ENCODE measurements at places on chromosomes 1 and 21. TPM values are rescaled to one million over a fixed set of nuclear protein-coding genes. Genes with fewer than 3 reads are reported as not detected.
A peak's percentile ranks its signal among the peaks of the same experiment; 100 is the strongest.

DNA sequence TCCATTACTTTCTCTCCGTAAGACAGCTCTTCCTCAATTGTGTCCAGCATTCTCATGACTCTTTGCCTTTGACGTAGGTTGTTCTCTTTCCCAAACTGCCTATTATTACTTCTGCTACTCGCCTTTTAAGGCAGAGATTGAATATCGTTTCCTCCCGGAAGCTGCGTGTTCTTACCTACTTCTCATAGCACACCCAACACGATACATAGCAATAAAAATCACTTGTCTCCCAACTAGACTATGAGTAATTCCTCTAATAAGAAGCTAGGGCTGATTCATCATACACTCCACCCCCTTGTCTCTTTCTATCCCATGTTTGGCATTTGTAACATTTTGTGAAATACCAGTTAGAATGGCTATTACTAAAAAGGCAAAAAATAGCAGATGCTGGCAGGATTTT lies 55.8 kb upstream of the SGIP1 start:
- no peaks in the 10 kb centered on the region for H3K27me3 ChIP-seq
- H3K36me3 ChIP-seq: no peaks in the 10 kb centered on the region
- no peaks in the 10 kb centered on the region for H3K4me1 ChIP-seq

DNA sequence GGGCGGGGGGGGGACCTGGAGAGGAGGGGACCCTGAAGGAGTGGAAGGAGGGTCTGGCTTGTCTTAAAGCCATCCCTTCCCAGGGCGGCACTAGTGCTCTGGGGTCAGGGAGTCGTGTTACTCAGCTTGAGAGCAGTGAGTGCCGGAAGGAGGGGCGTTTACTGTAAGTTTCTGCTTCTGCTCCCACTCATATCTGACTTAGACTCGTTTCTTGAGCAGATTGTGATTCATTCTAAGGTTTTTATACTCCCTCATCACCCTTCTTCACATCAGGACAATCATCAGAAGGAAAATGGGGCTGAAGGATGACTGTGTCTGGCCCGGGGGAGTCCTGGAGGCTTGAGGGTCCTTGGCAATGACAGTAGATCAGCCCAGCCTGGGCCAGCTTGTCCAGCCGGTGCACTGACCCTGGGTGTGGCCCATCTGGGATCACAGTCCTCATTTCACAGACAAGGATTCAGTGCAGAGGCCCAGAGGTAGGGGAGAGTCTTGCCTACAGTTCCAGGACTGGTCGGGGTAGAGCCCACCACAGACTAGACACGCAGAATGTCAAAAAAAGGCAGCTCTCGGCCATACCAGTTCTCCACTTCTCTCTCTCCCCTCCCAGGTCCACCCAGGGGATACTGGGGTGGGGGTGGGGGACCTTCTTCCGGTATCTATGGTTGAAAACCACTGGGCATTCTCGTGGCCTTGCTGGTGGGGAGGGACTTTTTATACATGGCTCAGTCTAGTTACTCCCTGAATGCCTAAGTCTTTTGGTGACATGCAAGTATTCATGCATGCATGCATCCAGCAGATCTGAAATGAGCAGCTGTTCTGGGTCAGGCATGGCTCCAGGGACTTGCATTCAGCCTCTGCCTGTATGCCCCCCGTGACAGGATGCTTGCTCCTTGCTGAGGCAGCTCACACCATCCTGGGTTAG lies 5.1 kb downstream of the TNFRSF8 start:
- H3K27ac ChIP-seq: no peak overlapping the region
- H3K27me3 ChIP-seq: peaks cover 2% of the 10 kb centered on the region
- no peak overlapping the region for H3K4me3 ChIP-seq
- DNase-seq: no peak
- H3K36me3 ChIP-seq: no peaks in the 10 kb centered on the region

Gene PPCS
- total RNA-seq: 72.7 TPM

DNA sequence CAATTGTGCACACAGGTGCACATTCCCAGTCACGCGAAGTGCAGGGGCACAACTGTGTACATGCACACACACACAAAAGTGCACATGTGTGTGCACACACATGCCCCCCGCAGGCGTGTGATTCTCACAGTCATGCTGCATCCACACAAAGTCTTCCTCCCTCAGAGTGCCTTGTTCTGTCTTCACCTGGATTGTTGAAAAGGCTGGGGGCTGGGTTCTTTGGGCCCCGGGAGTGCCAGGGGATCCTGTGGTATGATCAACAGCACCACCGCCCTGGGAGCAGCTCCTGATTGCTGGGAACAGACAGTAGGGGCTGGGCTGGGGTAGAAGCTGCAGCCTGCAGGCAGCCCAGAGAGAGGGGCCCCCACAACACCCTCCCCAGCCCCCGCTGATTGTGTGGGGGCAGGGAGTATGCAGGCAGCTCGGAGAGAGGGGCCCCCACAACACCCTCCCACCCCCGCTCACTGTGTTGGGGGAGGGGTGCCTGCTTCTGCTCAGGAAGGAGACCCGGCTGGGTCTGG lies 3.4 kb downstream of the COL18A1 start:
- DNase-seq: no peak
- H3K4me3 ChIP-seq: peak overlapping the region; percentile 60
- no peaks in the 10 kb centered on the region for H3K36me3 ChIP-seq
- peak overlapping the region; percentile 96 for H3K27ac ChIP-seq
- no peaks in the 10 kb centered on the region for H3K27me3 ChIP-seq
- H3K4me1 ChIP-seq: peaks cover 59% of the 10 kb centered on the region

Gene SH2D1B
- total RNA-seq: not detected

GRCh38 chr1:177315261-177315660 lies 144.5 kb downstream of the BRINP2 start:
- no peaks in the 10 kb centered on the region for H3K27me3 ChIP-seq
- no peaks in the 10 kb centered on the region for H3K4me1 ChIP-seq
- H3K36me3 ChIP-seq: no peaks in the 10 kb centered on the region
- DNase-seq: no peak
- H3K4me3 ChIP-seq: no peak overlapping the region

Gene LCE3D
- not detected for total RNA-seq

Gene COPA
- 118 TPM for total RNA-seq

DNA sequence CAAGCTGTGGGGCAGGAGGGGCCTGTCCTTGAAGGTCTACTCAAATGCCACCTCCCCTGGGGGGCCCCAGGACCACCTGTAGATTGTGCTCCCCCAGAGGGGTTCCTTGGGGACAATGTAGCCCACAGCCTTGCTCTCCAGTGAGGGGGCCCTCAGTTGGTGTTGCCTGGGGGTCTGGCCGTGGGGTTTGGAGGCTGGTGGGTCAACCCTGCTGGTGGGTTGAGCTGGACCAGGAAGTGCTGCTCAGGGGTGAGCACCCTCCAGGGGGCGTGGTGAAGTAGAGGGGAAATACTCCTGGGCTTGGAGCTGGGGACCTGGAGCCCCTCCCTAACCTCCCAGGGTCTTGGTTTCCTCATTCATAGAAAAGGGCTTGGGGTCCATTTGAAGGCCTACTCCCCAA lies 143.6 kb upstream of the WNT4 start:
- no peaks in the 10 kb centered on the region for H3K27me3 ChIP-seq
- no peak for DNase-seq
- no peak overlapping the region for H3K27ac ChIP-seq
- no peak overlapping the region for H3K4me3 ChIP-seq
- no peaks in the 10 kb centered on the region for H3K4me1 ChIP-seq

- H3K27ac ChIP-seq: no peak overlapping the region
- no peaks in the 10 kb centered on the region for H3K36me3 ChIP-seq
Observed at GRCh38 chr1:151653397-151653796, 41.5 kb downstream of the SNX27 start.

All from Panc1 (cell line).